Gastroesophageal sphincter (tissue), 4 donors: ENCODE measurements at places on chromosomes 1 and 21.

DNA sequence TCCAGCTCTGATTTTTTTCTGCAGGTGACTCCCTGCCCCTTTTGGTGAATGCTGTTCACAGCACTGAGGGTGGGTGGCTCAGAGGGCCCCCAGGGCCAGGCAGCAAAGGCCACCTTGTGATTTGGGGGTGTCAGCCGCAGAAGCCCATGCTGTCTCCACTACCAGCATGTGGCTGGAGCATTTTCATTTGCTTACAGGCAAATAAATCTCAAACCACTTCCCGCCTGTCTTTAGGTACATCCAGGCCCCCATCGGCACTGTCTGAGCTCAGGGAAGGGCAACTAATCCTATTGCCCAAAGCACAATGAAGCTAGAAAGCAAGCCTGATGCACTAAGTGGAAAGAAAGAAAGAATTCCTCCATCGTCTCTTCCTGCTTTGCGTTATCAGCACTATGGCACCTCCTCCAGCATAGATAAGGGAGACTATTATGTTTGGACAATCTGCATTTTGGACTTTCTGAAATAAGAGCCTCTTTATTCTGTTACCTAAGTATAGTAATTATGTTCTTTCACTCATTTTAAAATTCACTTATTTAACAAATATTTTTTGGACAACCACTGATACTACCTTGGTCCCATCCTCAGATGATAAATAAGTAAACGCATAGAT lies 100.5 kb upstream of the TLR5 start:
- no peak for ATAC-seq

DNA sequence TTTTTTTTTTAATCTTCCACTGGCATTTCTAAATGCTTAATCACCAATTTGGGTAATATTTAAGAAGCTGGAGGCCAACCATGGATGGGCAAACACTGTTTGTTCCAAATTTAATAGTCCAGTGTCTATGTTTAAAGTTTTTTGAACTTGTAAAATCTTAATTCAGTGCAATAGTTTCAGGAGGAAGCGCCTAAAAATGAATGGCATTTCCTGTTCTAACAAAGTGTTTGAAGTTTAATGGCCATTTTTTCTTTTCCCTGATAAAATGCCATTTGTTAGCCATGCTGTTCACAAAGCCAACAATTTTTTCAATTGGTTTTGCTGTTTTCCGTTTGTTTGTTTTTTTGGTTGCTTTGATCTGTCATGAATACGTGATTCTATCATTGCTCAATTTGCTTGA lies 552.1 kb downstream of the LMO4 start:
- ATAC-seq, result no peak

DNA sequence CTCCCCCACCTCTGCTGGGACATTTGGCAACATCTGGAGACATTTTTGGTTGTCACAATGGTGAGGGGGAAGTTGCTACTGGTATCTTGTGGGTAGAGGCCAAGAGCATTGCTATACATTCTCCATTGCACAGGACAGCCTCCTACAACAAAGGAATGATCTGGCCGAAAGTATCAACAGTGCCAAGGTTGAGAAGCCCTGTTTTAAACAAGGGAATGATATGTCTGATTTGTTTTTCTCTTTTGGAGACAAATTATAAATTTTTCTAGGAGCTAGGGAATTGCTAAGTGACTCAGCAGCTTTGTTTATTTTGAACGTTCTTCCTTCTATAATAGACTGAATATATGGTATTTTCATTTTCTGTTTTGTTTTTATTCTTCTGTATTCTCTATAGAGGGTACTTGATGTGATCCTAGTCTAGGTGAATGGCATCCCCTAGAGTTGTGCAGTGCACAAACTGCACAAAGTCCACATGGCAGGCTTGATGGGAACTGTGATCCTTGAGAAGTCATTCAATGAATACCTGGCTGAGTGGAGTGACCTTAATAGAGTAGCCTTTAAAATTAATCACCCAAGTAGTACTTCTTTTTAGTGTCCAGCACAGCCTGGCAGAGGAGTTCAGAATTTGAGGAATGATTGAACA lies 288.6 kb upstream of the USP24 start:
- ATAC-seq, result no peak

- ATAC-seq, result no peak
These were observed 53.1 kb upstream of the CD55 start for GRCh38 chr1:207268337-207268736.

DNA sequence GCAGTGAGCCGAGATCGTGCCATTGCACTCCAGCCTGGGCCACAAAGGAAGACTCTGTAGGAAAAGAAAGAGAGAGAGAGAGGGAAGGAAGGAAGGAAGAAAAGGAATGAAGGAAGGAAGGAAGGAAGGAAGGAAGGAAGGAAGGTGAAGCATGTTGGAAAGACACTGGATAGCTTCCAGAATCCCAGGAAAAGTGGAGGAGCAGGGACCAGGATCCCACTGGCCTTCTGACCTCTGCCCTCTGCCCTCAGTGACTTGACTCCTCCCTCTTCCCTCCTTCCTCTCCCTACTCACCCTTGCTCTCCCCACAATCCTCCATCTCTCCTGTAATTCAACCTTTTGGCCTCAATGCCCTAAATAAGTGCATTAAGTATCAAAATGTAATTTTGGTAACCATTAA lies 4.1 kb upstream of the UTS2 start:
- no peak for ATAC-seq

DNA sequence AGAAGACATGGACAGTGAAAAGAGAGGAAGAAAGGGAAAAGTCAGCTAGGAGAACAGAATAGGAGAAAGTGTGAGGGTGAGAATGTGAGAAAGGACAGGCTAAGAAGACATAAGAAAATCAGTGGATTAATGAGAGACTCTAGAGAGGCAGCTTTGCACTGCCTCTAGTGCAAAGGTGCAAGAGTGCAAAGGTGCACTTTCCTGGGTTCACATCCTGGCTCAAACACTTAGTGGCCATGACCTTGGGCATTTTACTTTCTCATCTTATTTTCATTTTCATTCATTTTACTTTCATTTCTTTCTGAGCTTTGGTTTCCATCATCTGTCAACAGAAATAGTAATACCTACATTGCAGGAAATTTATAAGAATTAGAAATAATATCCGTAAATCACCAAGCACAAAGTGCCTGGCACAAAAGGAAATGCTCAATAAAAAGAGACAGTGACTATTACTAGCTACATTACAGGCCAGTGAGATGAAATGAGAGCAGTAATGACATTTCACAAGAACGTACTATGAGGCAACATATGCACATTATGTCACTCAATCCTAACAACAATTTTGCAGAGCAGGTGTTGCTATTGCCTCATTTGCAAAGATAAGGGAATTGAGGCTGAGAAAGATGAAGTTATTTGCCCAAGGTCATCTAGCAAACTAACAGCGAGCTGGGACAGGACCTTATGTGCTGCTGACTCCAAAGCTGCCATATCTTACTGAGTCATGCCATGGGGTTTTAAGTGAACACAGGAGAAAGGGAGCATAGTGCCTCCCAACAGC lies 107.0 kb upstream of the TLR5 start:
- ATAC-seq, result no peak

DNA sequence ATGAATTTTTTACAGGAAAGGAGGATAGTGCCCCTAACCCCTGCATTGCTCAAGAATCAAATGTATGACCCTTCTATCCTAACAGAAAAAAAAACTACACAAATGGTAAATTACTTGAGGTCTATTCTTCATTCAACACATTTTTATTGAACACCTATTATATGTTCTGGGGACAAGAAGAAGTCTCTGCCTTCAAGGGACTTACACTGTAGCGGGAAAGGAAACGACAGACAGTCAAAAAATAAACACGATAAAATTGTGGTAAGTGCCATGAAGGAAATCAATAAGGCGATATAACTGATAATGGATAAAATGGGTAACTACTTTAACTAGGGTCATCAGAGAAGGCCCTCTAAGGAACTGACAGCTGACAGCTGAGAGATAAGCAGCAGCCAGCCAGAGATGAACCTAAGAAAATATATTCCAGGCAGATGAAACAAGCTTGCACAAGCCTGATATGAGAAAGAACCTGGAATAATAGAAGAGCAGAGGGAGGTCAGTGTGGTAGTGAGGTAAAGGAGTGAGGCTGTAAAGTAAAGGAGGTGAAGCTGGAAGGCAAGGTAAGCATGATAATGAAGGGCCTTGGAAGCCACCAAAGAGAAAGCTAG lies 66.4 kb downstream of the PHTF1 start:
- ATAC-seq, result no peak

GRCh38 chr1:79188337-79188736 lies 181.8 kb upstream of the ADGRL4 start:
- no peak for ATAC-seq

DNA sequence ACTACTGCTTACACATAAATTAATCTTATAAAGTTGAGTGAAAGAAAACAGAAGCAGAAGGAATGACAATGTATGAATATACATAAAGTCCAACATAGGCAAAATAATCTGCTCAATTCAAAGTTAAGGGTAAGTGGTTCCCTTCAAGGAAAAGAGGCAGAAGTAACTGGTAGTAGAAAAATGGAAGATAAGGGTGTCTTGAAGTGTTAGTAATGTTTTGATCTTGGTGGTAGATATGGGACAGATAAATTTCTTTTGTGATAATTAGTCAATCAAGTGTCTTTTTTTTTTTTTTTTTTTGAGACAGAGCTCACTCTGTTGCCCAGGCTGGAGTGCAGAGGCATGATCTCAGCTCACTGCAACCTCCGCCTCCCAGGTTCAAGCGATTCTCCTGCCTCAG lies 12.7 kb downstream of the USP48 start:
- no peak for ATAC-seq

DNA sequence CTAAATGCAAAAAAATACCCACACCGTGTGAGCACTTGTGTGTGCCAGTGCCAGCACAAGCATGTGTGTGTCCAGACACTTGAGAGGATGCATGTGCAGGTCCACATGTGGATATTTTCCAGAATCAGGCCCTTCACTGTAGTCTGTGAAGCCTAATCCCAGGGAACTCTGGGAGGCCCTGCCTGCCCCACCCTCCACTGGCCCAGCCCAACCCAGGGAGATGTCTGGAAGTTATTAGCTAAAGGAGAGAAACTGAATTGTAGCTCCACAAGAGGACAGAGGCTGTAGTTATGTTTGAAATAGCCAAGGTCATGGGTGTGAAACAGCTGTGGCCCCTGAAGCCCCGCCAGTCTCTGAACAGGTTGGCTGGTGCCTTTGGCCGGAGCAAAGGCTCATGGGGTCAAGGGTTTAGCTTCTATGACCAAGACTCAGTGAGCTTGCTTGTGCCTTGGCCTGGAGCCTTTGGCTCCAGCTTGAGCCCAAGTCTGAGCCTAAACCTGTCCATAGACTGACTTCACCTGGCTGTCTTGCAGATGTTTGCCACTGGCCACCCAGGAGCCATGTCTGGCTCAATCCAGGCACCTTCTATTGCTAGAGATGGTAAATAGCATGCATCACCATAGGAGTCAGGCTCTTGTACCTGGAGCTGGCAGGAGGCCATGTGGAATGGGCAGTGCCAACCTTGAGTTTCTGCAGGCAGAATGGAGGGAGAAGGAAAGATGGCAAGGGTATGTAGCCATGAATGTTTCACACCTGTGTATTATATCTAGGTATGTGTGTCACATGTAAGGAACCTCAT lies 69.9 kb downstream of the TMEM53 start:
- no peak for ATAC-seq

DNA sequence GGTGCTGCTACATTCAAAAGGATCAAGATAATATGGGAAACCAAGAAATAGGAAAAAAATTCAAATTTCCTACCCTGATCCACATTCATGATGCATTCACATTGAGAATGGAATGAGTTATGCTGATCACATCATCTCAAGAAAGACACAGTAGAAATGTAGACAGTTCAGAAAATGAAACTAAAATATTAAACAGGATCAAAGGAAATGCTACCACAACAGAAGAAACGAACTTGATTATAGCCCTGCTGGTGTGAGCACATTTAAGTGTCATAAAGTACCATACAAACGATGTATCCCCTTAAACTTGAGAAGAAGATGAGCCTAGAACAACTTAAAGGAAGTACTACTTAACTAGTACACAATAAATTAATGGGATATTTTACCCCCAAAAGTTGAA lies 21.3 kb downstream of the SYDE2 start:
- ATAC-seq, result no peak

DNA sequence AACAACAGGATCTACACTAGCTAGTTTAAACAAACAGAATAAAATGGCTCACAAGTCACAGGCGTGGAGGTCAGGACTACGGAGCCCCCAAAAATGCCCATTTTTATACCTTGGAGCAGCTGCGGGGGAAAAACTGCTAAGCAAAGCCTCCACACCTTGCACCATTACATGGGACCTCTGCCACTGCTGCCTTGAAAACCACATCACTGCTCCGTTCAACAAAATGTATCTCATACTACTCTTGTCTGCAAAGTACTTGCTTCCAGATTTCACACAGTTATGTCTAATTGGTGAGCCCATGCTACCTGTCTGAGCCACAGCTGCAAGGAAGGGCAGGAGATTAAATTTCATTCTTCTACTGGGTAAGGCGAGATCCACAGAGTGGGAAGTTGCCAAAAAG lies 24.4 kb downstream of the MRPL39 start:
- no peak for ATAC-seq
